ENCODE measurements at places on chromosomes 7 and 10.
A peak's percentile ranks its signal among the peaks of the same experiment; 100 is the strongest.

GRCh38 chr10:103605359-103606096 lies 112.0 kb downstream of the NEURL1 start:
- peak; percentile 39 for DNase-seq

DNA sequence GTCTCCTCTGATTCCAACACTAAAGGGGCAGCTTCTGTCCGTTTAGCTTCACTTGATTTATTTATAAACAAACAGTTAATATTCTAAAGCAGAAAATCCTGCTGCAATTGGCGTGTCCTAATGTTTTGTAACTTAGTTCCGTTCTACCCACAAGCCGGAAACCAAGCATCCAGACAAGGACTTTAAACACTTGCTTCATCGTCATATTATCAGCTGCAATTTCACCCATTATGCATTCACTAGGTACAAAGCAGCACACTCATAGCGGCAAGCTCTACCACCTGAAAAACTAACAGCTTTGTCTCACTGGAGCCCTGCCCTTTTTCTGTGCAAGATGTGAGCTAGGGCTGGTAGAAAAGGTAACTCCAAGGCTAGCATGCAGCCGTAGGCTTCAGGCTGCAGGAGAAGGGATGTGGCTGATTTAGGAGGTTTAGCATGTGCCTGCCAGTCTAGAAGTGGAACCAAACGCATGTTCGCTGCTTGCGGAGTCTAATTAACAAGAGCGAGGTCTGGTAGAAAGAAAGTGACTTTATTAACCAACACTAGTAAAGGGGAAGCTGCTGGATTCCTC lies 43.7 kb upstream of the BPGM start:
- no peak for DNase-seq

GRCh38 chr7:148545172-148545571 lies 45.4 kb upstream of the C7orf33 start:
- DNase-seq, result no peak

GRCh38 chr10:77079592-77080300 lies 557.9 kb downstream of the KCNMA1 start:
- no peak for DNase-seq

DNA sequence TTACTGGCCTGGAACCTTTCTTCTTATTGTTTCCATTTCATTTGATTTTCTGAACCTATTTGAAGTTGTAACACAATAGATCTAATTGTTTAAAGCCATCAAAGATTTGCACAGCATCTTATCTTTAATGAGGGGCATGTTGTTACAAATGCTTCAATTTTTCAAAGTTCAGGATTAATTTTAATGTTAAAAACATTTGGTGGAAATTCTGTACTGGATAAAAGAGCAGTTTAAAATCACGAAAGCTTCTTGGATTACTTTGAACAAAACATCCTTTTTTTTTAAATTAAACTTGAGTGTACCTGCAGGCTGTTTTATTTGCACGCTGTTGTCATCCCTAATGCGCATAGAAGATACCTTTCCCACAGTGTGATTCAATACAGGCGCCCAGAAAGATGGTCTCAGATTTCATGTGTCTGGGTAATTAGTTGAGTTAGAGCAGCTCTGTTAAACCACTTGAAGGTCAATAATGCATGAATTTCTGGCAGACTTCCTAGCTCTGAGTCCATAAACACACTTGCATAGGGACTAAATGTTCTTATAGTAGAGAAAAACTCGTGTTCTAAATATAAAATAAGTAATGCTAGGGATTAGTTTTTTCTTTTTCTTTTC lies 29.3 kb upstream of the DDX50 start:
- no peak for DNase-seq

DNA sequence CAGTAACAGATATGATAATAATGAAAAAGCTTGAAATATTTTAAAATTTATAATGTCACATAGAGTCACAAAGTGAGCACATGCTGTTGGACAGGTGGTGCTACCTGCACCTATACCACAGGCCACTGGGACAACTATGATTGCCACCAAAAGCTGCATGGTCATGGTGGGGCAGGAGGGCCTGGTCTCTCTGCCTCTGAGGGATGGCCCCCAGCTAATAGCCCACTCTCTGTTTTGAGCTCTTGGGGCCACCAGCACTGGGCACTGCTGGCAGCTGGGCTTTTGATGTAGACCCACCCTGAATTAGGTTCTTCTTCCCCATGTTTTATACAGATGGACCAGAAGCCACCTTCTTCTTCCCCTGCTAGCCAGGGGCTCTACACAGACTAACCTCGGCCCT lies 265.4 kb downstream of the KCND2 start:
- DNase-seq, result no peak

- no peak for DNase-seq
These were observed 10.7 kb downstream of the CALD1 start for GRCh38 chr7:134789967-134790685.

GRCh38 chr10:48526011-48526821 lies 78.7 kb downstream of the ARHGAP22 start:
- no peak for DNase-seq

- no peak for DNase-seq
These were observed 148.2 kb downstream of the CELF2 start for GRCh38 chr10:11165591-11166543.

DNA sequence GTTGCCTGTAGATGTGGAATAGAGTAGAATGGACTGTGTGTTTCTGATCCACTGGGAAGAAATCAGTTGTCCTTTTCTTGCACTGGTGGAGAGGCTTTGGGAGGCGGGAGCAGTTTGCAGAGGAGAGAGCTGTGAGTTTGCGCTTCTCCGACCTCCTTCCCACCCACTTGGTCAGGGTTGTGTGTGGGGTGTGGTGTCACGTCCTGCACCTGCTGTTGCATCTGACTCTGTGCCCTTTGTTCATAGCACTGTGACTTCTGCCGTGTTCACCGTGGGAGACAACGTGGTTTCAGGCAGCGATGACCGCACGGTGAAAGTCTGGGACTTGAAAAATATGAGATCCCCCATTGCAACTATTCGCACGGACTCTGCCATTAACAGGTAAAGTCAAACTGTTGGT lies 67.8 kb downstream of the WDR37 start:
- DNase-seq, result no peak

- DNase-seq, result no peak
These were observed 439.1 kb downstream of the AUTS2 start for GRCh38 chr7:70037171-70037933.

DNA sequence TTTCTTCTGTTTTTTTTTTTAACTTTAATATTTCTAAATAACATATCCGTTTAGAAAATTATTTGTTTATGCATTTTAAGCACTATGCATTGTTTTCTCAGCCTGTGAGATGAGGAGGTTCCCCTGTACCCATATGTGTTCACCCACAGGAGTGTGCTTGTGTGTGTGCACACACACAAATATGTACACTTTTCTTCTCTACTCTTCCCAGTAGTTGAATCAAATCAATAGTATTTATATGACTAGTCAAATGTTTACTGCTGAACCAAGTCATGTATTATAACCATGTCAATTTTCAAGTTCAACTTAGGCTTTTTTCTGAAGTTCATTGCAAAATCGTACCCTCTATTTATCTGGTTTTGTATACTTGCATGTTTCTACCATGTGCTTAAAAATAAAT lies 37.3 kb downstream of the HDAC9 start:
- DNase-seq, result no peak

- no peak for DNase-seq
These were observed 214.0 kb downstream of the MDFIC start for GRCh38 chr7:115135769-115136410.

DNA sequence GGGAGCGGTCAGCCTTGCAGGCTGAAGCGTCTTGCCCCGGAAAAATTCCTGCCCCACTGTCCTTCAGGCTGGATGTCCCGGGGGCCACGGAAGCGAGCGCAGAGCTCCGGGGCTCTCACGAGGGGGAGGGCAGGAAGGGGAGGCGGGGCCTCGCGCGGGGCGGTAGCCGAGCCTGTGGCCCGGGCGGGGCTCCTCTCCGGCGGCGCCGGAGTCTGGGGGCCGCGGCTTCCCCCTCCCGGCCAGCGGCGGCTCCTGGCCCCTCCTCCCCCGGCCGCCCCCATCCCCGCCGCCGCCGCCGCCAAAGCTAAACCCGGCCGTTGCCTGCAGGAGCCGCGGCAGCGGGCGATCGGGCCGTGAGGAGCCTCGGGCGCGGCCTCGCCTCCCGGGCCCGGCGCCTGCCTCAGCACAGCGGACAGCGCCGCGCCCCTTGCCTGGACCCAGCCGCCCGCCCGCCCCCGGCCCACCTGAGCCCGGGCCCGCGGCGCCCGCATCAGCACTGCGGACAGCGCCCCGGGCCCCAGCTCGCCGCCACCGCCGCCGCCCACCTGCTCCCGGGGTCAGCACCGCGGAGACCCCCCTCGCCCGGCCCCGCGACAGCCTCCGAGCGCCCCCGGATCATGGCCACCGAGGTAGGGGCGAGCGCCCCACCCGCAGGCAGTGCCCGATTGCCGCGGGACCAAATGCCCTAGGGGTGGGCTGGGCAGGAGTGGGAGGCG lies at the start of gene GOLGA7B:
TSS of gene GOLGA7B (plus strand) at position 157 of the 716 bp plus-strand sequence. CDS start at position 618, 461 bp downstream.
- DNase-seq, result peak; percentile 21

- DNase-seq, result no peak
These were observed 30.7 kb downstream of the ANKIB1 start for GRCh38 chr7:92276460-92276864.

GRCh38 chr10:66837990-66838389 lies 87.8 kb upstream of the LRRTM3 start:
- no peak for DNase-seq

DNA sequence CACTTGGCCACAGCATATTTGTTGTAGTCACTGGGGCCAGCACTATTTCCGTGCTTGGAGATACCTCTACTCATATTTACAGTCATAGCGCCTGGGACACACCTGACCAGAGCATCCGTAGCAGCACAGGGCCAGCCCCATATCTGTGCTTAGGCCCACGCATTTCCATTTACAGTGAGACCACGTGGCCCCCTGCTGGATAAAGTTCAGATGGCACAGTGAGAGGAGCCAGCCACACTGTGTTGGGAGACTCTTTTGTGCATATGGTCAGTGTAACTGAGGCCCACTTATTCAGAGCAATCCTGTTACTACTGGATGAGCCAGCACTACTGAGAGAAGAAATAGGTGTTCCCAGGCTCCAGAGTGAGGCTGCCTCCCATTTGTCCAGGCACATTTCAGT lies 455.3 kb downstream of the REEP3 start:
- peak; percentile 20 for DNase-seq

DNA sequence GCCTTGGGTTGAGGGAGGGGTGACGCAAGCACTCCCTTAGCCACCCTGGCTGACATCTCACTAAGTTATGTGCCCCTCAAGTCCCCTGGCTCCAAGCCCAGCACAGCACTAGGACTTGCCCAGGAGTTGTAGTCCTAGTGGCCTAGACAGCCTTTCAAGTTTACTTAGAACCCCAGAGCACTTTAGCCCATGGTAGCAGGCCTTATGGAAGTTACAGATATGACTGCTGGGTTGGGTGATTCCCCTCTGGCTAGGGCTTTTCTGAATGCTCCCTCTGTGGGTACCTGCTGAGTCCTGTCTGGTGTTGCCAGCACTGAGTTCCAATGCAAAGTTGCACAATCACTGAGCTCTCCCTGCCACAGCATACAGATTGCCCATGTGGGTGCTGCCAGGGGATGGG lies 83.2 kb downstream of the AHCYL2 start:
- DNase-seq, result peak; percentile 18

DNA sequence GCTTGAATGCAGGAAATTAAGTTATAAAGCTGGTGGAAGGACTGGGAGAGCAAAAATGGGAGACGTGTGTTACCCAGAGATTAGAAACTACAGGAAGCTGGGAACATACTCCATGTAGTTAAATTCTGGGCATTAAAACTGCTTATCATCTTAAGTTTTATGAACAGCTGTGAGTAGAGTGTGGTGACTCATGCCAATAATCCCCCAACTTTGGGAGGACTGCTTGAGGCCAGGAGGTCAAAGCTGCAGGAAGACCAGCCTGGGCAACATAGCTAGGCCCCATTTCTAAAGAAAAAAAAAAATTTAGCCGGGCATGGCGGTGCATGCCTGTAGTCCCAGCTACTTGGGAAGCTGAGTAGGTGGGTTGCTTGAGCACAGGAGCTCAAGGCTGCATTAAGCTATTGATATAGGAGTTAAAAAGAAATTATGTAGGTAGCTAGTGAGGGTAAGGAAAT lies 56.2 kb upstream of the SEPHS1 start:
- DNase-seq, result no peak

GRCh38 chr7:112282476-112283188 lies 76.1 kb downstream of the ZNF277 start:
- DNase-seq, result no peak
